ENCODE measurements at places on chromosomes 3 and 15.

DNA sequence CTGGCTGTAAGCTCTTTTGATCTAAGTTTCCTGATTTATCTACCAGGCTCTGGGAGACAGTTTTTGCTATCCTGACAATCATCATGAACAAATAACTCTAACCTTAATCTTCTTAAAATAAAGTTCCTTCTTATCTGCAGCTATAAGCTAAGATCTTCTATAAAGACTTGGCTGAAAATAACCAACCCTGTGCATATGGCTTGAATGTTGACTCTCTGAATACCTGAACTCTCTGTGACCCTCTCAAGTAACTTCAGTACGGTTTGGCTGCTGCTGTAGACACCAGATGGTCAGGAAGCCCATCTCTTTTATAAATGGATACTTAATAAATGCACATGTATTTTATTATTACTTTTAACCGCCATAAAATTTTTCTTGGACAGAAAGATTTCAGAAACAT, 412.4 kb upstream of the CBLB start:
- peak; percentile 80 for DNase-seq

GRCh38 chr3:29430558-29430971, 149.7 kb downstream of the RBMS3 start:
- DNase-seq, result no peak

DNA sequence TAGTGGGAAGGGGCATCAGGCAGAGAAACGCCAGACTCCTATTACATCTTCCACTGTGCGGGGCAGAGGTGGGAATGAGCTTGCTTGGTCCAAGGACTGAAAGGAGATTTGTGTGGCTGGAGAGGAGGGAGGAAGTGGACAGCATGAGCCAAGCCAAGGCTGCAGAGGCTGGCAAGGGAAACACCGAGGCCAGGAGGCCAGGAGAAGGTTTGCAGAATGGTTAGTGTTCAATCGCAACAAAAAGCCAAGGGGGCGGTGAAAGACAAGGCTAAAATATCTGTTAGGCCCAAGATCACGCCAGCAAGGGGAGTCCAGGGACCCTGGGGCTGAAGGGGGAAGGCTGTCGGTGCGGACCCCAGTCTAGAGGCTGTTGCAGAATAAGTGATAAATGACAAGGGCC, 75.8 kb downstream of the CPN2 start:
- no peak for DNase-seq

DNA sequence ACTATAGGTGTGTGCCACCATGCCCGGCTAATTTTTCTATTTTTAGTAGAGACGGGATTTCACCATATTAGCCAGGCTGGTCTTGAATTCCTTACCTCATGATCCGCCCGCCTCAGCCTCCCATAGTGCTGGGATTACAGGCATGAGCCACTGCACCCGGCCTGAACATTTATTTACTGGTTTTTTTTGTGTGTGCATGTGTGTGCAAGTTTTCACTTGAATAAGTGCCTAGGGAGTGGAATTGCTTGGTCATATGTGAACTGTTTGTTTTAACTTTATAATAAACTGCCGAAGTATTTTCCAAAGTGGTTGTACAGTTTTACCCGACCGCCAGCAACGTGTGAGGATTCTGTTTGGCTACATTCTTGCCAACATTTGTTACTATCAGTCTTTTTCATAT, 14.1 kb downstream of the BBS4 start:
- DNase-seq, result no peak

DNA sequence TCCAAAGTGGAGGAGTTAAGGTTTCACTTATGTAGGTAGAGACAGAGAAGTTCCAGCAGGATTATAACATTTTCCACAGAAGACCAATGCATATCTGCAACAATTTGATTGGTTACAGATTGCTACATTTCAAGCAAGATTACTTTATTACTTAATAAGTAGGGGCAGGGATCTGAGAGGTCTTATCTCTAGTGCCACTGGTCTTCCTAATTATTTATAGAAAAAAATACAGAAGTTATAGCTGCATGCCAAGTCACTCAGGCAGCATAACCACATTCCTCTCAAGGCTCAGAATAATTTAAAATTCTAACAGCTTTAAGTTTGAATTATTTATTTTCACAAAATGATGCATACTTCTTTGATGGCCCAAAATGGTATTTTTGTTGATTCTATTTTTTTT, 30.5 kb downstream of the RAD54L2 start:
- no peak for DNase-seq

DNA sequence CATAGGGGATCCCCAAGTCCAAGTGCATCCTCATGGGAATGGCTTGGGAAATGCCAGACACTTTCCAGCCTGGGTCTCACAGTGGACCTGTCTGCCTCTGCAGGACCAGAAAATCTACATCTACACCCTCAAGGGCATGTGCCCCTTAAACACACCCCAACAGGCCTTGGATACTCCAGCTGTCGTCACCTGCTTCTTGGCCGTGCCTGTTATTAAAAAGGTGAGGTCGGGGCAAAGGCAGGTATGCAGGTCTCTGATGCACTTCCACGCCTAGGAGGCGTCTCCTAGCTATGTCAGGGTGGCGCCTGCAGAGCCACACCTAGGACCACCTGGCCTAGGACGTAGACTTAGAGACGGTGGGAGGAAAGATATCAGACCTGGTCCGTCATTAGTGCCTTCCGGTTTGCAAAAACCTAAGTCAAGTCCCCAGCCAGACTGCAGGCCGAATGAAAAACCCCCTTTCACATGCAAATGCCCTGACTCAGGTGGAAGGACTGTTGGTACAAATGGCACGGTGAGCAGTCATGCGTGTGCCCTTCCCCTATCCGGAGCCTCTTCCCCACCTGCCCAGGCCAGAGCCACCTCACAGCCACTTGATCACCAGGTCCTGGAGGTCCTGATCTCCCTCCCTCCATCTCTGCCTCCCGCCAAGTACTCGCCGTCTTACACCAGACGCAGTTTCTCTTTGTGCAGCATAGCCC, 143.5 kb downstream of the LRRK1 start:
- no peak for DNase-seq

DNA sequence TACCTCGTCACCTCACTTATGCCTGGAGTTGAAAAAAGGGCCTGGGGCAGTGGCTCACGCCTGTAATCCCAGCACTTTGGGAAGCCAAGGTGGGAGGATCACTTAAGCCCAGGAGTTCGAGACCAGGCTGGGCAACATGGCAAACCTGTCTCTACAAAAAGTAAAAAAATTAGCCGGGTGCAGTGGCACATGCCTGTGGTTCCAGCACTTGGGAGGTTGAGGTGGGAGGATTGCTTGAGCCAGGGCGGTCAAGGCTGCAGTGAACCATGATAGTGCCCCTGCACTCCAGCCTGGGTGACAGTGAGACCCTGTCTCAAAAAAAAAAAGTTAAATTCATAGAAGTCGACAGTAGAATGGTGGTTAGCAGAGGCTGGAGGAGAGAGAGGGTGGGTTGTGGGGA, 4.6 kb upstream of the NEIL1 start:
- DNase-seq, result no peak

GRCh38 chr3:159144891-159145290, 343.0 kb downstream of the MFSD1 start:
- no peak for DNase-seq

DNA sequence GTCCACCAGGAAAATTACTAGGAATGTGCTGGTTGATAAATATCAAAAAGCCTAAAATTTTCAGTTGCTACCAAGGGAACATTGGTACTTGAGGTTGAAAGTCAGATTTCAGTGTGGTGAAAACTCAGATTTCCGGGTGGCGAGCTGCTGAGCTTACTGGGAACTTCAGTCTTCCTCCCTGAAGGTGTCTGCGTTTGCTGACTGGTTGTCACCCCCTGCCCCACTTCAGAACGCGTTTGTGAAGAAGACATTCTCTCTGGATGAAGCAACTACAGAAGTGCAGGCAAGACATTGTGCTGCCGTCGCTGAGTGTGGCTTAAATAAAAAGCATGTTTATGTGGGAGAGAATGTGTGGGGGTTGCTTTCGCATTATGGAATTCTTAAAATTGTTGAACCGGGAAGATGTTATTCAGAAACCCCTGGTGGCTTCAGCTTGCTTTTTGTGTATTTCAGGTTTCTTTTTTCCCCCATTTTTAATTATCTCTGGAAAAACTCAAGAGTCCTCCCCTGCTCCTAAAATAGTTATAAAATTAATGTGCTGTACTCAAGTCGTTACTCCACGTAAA, 7.1 kb downstream of the FAM81A start:
- no peak for DNase-seq

DNA sequence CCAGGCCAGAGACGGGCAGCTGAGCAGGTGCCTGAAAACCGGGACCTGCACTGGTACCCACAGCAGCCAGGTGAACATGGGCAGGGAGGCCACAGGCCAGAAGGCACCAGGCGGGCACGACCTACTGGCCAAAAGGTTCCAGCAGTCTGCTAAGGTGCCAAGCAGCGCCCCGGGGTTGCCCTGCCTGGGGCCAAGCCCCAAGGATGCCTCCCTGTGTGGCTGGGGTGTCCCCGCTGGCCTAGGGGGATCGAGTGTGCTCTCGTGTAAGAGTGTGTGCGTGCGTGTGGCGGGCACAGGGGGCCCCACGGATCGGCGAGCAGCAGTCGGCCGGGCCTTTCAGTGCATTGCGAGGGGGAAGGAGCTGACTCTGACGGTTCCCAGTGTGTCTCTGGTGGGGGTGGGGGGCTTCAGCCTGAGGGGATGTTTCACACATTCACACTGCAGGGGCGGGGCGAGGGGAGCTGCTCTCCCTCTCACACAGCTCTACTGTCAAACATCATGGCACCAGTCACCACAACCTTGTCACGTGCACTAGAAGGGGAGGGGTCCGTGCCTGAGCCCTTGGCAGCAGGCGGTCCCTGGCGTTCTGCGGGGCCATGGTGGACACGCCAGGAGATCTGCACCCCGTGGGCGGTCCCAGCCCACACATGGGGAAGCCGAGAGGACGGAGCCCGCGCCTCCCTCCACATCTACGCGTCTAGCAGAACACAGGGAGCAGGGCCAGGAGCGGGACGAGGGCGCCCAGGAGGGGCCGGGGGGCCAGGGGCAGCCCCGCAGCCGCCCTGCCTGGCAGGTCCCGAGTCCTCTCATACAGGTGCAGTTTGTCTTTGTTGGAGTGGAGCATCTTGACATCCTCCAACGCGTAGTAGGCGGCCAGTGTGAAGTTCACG, 44.5 kb downstream of the RGMA start:
- DNase-seq, result no peak

DNA sequence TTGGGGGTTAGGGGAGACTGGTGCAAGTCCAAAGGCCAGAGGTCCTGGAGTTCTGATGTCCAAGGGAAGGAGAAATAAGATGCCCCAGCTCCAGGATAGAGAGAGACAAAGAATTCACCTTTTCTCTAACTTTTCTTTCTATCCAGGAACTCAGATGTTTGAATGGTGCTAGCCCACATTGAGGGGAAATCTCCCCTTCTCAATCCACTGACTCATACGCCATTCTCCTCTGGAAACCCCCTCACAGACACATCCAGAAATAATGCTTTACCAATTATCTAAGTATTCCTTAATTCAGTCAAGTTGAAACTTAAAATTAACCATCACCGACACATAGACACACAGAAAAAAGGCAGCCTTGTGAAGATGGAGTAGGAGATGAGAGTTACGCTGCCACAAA, 1085.2 kb downstream of the NSUN3 start:
- no peak for DNase-seq

GRCh38 chr3:141373768-141374526, 5.6 kb downstream of the ZBTB38 start:
- no peak for DNase-seq

DNA sequence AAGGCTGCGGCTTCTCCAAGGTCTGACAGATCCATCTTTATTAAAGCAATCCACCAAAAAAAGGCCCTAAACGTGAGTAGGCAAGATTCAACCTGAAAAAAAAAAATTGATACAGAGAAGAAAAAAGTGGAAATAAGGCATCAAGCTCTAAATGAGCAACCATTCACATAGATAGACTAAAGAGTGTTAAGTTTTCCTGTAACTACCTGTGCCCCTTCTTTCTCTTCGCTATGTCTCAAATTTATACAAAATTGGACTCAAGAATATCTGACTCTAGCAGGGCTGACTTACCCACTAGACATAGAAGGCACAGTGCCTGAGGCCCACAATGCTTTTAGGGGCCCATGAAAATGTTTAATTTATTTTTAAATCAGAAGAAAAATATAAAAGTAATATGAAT, at the start of gene MYH15:
TSS of gene MYH15 (minus strand) at position 101 of the 400 bp plus-strand sequence. CDS start at position 35, 66 bp downstream.
- no peak for DNase-seq

DNA sequence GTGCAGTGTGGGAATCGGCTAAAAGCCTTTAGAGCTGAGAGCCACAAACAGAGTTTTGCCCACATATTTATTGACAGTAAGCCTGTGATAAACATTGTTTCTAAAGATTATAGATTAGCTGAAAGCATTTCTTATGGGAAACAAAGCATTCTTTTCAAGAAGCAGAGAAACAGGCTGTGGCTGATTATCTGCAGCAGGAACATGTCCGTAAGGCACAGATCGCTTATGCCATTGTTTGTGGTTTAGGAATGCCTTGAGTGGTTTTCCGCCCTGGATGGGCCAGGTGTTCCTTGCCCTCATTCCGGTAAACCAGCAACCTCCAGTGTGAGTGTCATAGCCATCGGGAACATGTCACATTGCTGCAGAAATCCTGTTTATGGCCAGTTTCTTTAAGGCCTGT, 12.5 kb downstream of the XYLB start:
- no peak for DNase-seq

DNA sequence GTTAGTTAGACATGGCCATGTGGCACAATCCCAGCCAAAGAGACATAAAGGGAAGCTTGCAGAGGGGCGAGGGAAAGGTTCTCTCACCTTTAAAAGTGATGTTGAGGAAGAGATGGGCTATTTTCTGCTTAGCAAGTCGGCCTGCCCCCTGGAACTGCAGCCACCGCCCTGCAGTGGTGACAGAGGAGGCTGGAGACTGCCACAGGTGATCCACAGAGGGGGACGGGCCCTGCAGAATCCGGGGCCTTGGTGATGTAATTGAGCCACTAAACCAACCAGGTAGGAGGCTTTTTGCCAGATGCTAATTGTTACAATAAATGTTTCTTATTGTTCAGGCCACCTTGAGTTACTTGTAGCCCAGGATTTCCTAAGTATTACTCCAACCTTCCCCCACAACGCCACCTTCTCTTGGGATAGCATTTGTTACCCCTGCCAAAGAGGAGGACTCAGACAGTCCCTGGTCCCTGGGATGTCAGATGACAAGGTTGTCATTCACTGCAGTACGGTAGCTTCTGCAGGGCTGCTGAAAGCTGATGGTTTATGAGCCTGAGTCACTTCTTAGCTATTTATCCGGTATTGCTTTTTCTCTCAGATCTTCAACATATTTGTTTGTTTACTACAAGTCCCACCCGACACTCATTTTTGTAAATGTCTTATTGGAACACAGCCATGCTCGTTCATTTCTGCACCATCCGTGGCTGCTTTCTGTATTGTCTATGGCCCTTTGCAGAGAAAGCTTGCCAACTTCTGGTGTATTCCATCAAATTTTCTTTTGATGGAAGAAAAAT, 63.3 kb upstream of the SEC61A1 start:
- no peak for DNase-seq

GRCh38 chr3:171908731-171909130, 65.6 kb downstream of the TMEM212 start:
- no peak for DNase-seq

DNA sequence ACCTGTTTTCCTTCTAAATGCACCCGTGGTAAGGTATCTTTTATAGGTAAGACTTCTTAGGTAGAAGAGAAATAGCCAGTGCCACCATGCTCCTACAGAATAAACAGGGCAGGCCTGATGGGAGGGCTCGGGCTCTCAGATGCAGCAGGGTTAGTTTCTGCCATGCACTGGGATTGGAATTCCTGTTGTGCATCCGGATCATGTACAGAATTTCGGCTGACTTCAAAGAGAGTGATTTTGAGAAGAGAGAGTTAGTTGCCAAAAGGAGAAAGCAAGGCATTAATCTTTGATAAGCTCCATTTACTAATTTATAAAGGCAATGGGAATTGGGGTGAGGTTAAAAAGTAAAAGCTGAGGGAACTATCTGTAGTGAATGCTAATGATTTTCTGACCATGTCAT, 211.2 kb downstream of the WDR72 start:
- no peak for DNase-seq
